AG04449 (cell line): ENCODE measurements at places on chromosomes 3 and 15.

DNA sequence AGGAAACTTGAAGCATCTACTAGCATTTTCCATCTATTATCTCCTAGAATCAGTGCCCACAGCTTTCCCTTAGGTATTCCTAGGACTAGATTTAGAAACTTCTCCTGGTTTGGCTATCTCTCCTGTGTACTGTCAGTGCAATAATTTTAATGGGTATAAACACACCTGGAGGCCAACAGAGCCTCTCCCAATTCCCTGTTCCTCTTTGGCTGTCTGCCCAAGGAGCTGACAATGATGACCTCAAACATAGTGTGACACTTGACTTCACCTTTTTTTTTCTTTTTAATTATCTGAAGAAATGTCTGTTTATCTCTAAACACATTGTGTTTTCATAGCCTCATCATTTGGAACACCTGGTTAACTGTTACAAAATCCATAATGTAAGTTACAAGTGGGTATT is 754.5 kb upstream of the ALCAM start:
- DNase-seq, result no peak

DNA sequence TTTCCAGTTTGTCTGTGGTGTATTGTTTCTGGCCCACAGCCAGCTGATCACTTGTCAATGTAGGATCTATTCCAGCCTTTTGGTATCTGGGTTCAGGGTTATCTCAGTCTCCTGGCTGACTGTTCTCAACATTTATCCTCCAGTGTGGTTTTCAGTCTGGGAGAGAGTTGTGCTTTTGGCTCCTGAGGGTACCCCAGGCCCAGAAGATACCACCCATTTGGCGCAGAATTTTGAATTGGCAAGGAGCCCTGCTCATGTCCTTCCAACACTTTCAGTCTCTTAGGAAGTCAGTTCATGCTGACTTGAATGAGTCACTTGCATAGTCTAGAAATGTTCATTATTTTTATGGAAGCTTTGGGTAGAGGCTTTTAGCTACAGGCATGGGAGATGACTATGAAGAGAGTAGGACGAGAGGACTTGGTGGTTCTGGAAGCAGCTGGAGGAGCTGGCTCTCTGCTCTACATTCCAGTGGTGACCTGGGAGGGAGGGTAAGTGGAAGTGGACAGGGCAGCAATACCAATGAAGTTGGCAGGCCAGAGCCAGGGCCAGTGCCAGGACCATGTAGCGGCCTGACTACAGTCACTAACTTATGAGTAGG is 7.2 kb downstream of the POLR2H start:
- no peak for DNase-seq

GRCh38 chr3:38985981-38986380 is 65.8 kb downstream of the SCN11A start:
- no peak for DNase-seq

- DNase-seq, result no peak
Measured at GRCh38 chr3:124823206-124823605, 64.0 kb downstream of the ITGB5 start.

DNA sequence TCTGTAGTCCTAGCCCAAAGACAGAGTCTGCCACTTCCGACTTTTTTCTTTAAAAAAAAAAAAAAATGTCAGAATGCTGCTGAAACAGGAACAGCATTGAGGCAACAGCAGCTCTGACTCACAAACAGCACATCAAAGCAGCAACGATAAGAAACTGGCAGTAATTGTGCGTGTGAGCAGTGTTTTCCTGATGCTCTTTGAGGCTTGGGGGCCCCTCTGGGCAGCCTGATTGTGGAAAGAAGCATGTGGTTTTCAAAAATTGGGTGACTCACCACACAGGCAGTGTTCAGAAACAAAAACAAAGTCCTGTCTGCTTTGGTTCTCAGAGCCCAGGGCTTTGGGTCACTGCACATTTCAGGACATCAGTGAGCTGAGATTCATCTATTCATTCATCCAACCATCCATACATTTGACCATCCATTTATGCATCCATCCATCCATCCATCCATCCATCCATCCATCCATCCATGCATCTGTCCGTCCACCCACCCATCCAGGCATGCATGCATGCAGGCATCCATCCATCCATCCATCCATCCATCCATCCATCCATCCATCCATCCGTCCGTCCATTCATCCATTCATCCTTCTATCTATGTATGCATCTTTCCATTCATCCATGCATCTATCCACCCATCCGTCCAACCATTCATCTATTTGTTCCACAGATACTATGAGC is 308.4 kb downstream of the RPLP1 start:
- peak; percentile 96 for DNase-seq

- DNase-seq, result no peak
Measured at GRCh38 chr15:56814429-56814828, 81.1 kb upstream of the ZNF280D start.

DNA sequence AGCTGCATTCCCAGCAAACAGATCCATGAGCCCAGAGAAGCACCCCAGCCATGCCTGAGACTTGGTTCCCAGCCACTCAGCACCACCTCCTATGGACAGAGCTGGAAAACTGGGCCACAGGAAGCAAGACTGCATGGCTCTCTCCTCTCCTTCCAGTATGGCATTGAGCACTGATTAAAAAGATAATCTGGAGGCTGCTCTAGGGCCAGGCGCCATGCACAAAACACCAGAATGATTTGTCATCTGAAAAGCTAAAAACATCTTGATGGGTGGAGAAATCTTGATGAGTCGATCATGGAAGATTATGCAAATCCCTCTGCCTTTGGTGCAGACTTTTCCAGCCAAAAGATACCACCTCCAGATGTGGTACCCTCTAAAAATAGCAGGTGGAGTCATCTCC is 62.7 kb upstream of the MRPS22 start:
- DNase-seq, result no peak

GRCh38 chr15:57789225-57789624 is 82.7 kb downstream of the POLR2M start:
- no peak for DNase-seq

- peak; percentile 94 for DNase-seq
Measured at GRCh38 chr3:36648241-36649034, 115.9 kb downstream of the DCLK3 start.

DNA sequence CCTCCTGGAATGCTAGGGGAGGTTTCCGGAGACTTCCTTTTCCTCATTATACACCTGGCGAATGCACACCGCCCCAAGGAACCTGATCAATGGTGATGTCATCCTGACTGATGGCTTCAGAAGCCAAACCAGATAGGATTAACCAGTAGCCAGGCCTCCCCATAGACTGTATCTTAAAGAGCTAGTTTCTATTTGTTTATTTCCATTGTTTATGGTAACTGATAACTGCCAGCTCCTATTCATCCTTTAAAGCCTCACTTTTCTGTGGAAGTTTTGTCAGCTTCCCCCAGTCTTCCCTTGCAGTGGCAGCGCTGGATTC is at the start of gene MKRN2OS:
Gene MKRN2OS (minus strand): TSS at position 27 of the 319 bp plus-strand sequence. CDS start 35 bp downstream, outside the sequence.
- DNase-seq, result no peak

DNA sequence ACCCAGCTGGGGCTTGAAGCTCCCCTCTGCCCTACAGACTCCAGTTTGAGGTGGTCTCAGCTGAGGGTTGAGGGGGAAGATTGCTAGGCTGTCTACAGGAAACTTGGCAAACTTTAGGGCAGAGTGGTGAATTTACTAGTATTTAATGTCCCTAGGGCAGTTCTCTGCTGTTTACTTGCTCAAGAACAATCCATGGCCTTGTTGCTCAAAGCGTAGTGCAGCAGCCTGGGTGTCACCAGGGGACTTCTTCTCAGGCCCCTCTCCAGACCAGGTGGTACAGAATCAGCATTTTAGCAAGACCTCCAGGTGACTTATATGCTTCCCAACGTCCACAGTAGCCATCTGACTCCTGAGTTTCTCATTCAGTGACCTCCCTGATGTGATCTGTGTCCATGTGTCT is 188.9 kb downstream of the NR1D2 start:
- no peak for DNase-seq

- DNase-seq, result no peak
Measured at GRCh38 chr3:94494992-94495391, 432.1 kb downstream of the NSUN3 start.

- DNase-seq, result no peak
Measured at GRCh38 chr3:194100856-194101390, 35.0 kb upstream of the HES1 start.

DNA sequence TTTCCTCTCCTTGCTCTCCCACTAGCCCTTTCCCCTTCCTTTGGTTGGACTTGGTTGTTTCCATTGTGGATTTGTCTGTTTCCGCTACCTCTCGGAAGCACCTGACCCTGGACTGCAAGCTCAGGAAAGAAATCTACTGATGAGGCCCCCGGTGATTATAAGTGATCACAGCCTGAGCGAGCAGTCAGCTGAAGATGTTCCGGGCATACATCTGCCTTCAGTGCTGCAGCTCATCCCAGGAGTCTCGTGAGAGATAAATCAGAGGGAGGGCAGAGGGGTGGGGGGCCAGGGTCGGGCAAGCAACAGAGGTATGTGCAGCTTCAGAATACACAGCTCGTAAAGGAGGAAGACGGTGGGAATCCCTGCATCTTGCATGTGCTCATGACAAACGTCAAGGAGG is 102.1 kb downstream of the MRPL46 start:
- no peak for DNase-seq

GRCh38 chr15:66789029-66790025 is 87.3 kb downstream of the SMAD6 start:
- DNase-seq, result no peak

DNA sequence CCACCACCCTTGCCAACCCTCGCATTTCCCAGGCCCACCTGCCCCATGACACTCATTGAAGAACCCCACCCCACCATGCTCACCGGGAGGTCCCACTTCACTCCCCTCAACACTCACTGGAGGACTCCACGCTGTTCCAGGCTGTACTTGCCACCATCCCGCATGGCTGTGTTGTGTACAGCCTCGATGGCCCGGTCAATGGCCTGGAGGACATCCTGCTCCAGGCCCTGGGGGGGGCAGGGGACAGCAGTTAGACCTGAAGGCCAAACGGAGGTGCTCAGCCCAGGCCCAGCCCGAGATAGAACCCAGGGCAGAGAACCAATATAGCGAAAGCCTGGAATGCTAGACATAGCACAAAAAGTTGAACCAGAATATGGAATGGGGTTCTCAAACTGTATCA is 2.9 kb downstream of the NCKIPSD start:
- DNase-seq, result no peak

DNA sequence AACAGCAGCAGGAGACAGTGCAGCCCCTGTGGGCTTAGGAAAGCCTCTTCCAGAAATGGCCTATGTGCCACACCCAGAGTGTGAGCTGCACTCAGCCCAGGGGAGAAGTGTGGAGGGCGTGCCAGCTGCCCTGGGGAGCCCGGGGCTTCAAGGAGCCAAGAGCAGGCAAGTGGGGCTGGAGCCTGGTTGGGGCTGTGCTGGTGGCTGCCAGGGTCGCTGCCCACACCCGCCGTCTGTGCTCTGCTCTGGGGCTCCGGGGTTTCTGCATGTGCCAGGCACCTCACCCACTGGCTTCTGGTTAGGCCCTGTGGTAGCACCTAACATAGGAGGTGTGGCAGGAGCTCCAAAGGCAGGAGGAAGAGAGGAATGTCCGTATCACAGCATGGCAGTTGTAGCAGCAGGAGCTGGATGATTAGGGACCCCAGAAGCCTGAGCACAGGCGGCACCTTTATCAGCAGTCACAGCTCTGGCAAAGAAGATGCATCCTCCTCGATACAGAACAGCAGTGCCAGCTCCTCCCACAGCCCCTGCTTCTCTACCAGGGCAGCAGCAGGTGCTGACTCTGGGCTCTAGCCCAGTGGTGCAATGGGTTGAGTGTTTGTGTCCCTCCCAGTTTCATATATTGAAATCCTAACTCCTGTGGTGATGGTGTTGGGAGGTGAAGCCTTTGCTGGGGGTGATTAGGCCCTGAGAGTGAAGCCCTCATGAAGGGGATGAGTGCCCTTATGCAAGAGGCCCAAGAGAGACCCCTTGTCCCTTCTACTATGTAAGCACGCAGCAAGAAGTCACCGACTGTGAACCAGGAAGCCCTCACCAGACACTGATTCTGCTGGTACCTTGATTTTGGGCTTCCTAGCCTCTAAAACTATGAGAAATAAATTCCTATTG is 70.0 kb upstream of the KLF13 start:
- no peak for DNase-seq

DNA sequence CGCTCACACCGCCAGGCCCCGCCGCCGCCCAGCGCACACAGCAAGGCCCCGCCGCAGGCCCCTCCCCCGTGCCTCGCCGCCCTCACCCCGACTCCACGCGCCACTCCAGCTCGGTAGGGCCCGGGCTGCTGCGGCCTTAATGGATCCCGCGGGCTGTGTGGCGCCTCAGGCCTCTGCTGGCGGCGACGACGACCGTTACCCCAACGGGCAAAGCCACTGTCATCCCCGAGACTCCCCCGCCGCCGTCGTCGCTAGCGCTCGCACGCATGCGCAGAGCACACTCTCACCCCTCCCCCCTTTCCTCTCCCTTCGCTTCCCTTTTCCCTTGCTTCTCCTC is at the start of gene MSL2:
Gene MSL2 (minus strand): TSS at position 272 of the 337 bp plus-strand sequence. CDS start 1,222 bp downstream, outside the sequence.
- DNase-seq, result no peak

GRCh38 chr3:25007974-25008658 is 419.9 kb upstream of the RARB start:
- DNase-seq, result no peak

- peak; percentile 23 for DNase-seq
Measured at GRCh38 chr3:55091381-55092225, 163.7 kb upstream of the LRTM1 start.

DNA sequence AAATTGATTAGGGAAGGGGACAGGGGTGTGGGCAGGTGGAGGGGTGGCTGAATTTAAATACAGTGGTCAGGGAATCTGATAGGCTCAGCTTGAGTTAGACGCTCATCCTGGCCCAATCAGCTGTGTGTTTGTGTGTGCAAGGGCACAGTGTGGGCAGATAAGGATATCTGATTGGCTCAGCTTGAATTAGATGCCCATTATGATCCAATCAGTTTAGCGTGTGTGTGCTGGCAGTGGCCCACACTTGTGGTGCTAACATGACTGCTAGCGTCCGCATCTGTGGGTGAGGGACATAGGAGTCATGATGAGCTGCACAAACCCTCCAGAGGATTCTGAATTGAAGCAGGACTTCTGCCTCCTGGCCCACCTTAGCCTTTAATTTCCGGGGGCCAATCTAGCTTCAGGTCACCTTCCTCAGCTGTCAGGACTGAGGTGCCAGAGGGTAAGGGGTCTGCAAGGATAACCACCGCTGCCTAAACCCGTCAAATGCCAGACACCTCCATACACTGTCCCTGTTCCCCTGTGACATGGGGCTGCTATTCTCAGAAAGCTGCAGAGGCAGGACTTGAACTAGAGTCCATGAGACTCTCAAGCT is 97.3 kb downstream of the CORO2B start:
- DNase-seq, result no peak

GRCh38 chr15:79090487-79091203 is at the start of gene RASGRF1:
Gene RASGRF1, minus strand, starts transcription at chr15:79090780. Its CDS starts 282 bp downstream, at chr15:79090498.
- no peak for DNase-seq

DNA sequence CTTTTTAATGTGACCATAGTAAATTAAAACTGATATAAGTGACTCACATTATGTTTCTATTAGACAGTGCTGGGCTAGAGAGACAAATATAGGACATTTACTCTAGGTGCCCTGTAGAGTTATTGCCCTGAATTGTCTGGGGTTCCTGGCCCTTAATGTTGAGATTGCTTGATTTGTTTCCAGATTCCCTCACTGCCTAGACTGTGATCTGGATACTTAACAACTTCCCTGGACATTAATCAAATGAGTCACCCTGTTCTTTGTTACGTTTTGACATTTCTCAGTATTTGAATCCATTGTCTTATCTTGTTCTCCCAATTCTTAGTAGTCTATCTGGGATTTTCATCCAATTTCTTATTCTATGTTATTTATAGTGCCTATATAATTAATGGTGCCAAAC is 65.8 kb downstream of the DTWD1 start:
- no peak for DNase-seq

- DNase-seq, result no peak
Measured at GRCh38 chr15:101187820-101188636, 63.8 kb downstream of the CHSY1 start.
